Stimulated activated CD4-positive, alpha-beta T cell treated with anti-CD3 and anti-CD28 coated beads, Interleukin-4, amount 100 ng/mL, for 4 hours (primary cell): ENCODE measurements at places on chromosomes 6 and 20.

DNA sequence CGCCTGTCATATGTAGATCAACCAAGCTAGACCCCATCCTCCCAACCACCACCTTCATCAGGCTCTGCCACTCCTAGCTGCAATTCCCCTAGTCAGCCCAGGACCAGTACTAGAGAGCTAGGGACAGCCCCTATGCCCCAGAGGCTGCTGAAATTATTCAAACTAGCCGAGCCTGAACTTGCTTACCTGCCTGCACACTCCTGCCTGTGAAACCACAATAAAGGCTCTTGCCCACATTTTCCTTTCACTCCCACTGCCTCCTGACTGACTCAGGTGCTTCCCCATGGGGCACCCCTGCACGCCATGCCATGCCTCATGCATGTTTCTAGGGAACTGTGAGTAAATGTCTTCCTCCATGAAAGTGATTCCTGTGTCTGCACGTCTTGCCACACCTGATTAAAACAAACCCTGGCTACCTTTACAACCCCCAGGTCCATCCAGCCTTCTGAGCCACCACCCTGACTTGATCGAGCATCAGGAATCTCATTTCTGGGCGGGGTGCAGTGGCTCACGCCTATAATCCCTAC is 66.5 kb upstream of the IER3 start:
- peak; percentile 95 for DNase-seq

GRCh38 chr20:19598117-19598850 is 159.8 kb upstream of the RIN2 start:
- DNase-seq: no peak

DNA sequence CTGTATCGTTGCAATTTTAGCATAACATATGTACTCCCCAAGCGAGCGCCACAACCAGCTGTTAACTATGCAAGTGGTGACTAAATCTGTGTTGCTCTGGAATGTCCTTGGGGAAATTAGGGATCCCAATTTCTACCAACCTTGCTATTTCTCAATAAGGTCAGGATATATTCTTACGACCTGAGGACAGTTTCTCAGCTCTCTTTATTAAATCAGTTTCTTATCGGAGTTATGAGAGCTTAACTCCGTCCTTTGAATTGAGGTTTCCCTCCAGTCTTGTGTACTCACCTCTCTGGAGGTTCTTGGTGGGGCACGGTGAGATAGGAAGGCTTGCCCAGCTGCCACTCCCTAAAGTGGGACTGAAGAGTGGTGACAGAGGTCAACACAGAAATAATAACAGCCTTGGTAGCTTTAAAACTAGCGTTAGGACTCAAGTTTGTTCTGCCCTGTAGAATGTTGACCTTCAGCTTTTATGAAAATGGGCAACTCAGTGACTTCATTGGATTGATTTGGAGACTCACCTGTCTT is 694 bp downstream of the MRPS18B start:
- DNase-seq: no peak

- DNase-seq: no peak
Measured at GRCh38 chr20:17681726-17682102, 328 bp downstream of the RRBP1 start.

DNA sequence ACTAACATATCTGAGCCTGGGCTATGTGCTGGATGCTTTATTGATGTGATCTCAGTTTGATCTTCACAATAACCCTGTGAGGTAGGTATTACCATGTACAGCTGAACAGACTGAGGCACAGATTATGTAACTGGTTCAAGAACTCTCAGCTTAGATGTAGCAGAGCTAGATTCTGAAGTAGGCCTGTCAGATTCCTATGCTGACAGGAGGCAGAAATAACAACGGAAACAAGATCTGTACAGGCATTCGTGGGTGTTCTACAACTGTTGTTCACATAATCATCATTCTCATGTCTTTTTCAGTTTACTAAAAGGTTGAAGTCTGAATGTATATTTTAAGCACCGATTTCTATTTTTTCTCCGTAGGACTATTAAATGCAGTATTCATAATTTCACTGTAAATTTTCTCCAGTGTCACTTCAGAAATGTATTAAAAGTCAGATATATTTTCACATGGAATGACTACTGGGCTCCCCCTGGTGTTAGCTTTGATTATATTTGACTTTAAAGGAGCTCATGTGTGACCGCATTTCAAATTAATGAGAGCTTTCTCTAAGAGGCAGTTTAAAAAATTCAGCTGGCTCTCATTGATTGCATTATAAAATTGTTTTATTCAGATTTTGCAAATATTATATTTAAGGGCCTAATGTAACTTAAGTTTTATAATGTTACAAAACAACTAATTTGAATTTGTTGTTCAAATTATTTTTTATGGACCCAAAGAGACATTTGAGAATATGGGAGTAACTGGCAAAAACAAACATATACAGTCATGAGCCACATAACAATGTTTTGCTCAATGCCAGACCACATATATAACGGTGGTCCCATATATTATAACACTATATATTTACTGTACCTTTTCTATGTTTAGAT is 36.4 kb upstream of the SLC17A4 start:
- no peak for DNase-seq

GRCh38 chr6:118932421-118932820 is 2.5 kb downstream of the MCM9 start:
- no peak for DNase-seq

- peak; percentile 24 for DNase-seq
Measured at GRCh38 chr6:163415620-163416556, 1.4 kb downstream of the QKI start.

- no peak for DNase-seq
Measured at GRCh38 chr20:59316911-59317731, 16.7 kb downstream of the EDN3 start.

- DNase-seq: no peak
Measured at GRCh38 chr6:121492536-121492935, 57.1 kb downstream of the GJA1 start.

DNA sequence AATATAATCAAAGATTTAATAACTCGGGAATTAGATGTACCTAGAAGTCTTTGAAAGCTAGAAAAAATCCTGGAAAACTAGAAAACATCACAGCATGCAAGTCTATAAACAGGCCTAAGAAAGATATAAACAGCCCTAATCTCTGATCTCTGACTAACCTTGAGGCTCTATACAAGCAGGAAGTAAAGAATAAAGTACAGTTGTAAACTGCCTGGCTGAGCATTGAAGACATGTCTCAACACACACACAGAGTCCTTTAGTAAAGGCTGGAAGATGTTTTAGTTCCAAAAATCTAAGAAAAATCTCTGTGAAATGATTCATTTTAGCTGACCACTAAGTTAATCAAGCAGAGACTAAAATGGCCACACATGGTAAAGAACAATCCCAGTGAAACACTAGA is 774.5 kb downstream of the EYS start:
- no peak for DNase-seq

GRCh38 chr6:169058634-169059033 is 195.0 kb downstream of the THBS2 start:
- no peak for DNase-seq

DNA sequence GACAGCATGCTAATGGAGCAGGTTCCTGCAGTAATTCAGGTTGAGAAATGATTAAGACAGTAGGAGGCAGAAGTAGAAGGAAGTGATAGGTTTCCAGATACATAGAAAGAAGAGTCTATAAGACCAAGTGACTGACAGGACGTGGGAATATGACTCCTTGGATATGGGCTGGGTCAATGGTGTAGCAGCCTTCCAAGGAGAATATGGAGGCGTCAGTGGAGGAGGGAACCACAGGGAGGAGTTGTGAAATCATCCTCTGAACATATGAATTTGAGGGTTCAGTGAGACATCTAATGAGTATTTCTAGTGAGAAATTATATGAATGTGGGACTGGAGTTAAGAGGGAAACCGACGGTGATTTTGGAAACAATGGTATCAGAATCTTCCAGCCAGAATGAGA is 43.3 kb downstream of the NUDT3 start:
- no peak for DNase-seq

DNA sequence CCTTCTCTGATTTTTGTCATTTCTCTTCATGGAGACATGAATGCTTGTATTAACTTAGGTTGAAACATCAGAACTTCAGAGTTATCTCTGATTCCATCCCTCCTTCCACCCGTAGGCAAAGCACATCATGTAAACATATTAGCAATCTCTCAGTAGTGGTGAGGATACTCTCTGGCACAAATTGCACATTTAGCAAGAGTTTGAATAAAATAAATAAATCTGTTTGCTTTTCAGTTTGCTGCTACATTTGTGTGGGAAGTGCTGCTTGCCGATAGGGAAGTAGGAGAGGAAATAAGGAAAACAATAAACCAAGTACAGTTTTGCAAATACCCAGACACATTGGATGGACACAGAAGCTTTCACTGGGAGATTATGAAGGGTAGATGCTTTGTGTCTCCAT is 359.0 kb downstream of the BCKDHB start:
- DNase-seq: no peak

DNA sequence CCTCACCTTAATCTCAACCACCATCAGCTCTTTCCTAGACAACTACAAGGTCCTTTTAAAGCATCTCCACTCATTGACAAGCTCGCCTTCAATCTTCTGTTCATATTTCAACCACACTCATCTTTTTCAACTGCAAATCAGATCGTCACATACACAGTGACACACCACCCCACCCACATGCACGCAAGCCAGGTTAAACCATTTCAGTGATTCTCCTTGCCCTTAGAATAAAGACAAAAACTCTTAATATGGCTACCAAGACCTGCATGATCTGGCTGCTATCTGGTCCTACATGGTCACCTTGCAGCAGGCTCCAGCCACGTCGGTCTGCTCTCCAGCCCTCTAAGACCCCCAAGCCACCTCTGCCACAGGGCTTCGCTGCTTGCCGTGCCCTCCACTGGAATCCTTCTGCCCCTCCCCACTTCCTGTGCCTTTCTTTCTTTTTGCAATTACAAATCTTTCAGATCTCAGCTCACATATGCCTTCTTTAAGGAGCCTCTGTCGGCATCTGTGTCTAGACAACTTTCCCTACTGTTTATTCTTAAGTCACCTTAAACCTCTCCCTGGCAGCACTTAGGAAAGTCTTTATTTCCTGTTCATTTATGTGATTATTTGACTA is 507.3 kb upstream of the ARID1B start:
- DNase-seq: peak; percentile 12

DNA sequence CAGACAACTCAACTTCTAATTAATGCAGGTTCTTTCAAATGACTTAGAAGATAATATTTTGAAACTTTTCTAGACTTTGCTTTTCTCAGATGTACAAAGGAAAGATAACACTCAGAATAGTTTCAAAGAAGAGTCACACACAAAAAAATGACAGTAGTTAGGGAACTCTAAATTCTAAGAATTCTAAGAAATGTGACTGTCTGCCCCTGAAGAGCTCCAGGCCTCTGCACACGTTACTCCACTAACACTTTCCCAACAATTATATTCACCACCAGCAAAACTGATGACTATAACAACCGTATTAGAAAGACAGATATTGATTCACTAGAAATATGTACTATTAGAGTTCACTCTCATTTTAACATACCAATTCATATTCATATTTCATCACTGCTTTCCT is 133.3 kb upstream of the SMLR1 start:
- no peak for DNase-seq

DNA sequence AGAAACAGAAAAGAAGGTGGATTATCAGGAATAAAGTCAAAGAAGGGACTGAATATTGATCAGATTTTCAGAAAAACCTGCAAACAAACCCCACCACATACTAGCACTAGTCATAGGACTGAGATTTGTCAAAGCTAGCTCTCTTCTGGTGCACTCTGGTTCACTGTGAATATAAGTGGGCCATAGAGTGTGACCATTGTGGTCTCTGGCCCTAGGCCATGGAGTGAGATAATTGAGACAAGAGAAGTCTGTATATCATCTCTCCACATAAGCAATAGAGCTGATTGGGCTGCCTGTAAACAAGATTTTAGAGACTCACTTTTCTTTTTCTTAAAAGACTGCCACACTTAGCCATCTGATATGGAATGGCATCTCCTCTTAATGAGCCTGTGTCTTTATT is 247.2 kb downstream of the LAMA2 start:
- no peak for DNase-seq

- DNase-seq: peak; percentile 4
Measured at GRCh38 chr6:107491138-107491609, 1.3 kb downstream of the SOBP start.

DNA sequence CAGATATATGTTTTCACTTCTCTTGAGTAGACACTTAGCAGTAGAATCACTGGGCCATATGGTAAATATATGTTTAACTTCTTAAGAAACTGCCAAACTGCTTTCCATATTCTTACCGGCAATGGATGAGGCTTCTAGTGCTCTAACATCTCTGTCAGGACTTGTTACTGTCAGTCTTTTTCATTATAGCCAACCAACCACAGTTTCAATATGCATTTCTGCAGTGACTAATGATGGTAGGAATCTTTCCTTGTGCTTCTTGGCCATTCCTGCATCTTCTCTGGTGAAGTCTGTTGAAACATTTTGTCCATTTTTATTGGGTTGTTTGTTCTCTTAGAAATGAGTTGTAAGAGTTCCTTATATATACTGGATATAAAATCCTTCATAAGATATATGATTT is 66.0 kb upstream of the SYNDIG1 start:
- no peak for DNase-seq

DNA sequence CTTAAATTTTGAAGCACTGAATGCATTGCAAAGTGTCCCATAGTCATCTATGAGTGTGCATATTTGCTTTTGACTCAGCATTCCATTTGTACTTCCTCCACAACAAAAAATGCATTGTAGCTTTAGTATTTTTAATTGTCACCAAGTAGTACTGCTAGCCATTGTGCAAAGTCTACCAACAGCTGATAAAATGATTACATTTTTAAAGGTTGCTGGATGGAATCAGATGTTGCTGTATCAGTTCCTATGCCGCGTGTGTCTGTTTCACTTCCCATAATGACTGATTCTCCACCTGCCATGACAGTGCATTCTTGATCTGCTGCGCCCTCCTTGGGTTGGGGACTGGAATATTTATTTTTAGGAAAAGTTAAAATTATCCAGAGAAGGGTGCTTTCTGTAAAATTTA is 41.2 kb downstream of the SLX4IP start:
- DNase-seq: no peak

DNA sequence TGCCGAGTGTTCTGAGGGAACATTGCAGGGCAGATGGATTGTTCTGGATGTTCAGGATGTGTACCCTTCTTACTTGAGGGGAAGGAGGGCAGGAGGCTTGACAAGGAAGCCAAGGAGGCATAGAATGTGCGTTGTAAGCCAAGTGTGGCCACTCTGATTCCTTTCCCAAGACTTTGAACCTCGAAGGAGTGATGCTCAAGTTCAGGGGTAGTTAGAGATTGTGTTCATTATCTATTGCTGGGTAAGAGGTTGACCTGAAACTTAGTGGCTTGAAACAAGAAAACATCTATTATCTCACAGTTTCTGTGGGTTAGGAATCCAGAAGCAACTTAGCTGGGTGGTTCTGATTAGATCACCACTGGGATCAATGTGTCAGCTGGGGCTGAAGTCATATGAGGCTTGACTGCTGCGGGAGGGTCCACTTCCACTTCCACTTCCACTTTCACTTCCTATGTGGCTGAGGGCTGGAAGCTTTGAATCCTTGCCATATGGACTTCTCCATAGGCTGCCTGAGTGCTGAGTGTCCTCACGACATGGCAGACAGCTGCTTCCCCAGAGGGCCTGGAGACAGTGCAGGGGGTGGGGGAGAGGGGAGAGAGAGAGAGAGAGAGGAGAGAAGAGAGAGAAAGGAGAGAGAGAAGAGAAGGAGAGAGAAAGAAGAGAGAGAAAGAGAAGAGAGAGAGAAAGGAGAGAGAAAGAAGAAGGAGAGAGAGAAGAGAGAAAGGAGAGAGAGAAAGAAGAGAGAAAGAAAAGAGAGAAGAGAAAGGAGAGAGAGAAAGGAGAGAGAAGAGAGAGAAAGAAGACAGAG is 6.9 kb upstream of the CD40 start:
- DNase-seq: no peak
